A549 treated with CORT108297 at 1 μM for 4 hours (cell line): ENCODE measurements at places on chromosomes 6 and 20. TPM values are rescaled to one million over a fixed set of nuclear protein-coding genes. Genes with fewer than 3 reads are reported as not detected.

Gene FABP7
- not detected in 5 replicates for total RNA-seq

Gene ACTR5
- total RNA-seq: 8.8 to 11.0 TPM (median 10.3 TPM) in 5 replicates

Gene SLC17A3
- total RNA-seq: 0.86 to 1.2 TPM (median 0.99 TPM) in 5 replicates

Gene AIF1
- total RNA-seq: not detected in 5 replicates
